ENCODE measurements at places on chromosomes 3 and 15. TPM values are rescaled to one million over a fixed set of nuclear protein-coding genes. Genes with fewer than 3 reads are reported as not detected.

- DNase-seq, result peak; percentile 89
Measured at GRCh38 chr3:106913111-106913698, 464.0 kb upstream of the CCDC54 start.

- DNase-seq, result peak; percentile 38
Measured at GRCh38 chr15:76974456-76975036, 20.4 kb upstream of the PSTPIP1 start.

- DNase-seq, result no peak
Measured at GRCh38 chr15:56428821-56429458, 36.0 kb downstream of the MNS1 start.

DNA sequence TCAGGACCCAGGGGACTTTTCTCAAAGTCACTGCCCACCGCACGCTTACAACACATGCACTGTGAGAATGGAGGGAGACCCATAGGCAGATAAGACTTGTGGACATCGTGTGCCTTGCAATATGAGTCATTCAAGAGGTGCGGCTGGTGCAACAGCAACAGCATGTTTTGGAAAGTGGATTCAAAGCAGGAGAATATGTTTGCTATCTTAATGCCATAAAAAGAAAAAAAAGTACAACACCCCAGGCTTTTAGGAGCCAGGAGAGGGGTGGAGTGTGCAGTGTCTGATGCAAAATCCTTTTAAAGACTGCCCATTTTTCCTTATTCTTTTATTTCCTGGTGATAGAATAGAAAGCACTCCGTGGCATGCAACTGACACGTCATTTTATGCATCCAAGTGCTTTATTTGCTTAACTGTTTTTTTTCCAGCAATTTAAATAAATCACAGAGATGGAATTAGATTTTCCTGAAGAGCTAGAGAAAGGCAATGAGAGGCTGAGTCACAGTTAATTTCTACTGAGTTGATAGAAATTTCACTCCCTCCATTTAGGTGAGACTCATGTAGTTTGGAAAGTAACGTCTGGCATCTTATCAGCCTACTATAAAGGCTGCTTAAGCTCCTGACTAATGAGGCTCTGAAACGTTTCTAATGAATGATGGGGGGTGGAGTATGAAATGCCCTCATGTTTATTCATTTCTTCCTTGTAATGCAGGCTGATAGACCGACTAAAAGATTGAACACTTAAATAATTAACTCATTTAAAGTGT is 96.4 kb downstream of the NSUN3 start:
- no peak for DNase-seq

DNA sequence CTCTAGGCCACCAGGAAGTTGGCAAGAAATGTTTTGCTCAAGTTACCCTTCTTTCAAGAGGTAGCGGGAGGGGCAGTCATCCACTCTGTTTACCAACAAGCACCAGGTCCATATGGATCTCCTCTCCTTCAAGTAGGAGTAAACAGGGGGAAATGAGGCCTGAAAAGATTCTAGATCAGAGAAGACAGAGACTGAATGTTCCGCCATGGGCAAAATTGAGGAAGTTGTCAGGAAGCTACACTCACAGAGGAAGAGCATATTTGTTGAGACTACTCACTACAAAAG is 81.6 kb downstream of the KLF15 start:
- DNase-seq, result no peak

DNA sequence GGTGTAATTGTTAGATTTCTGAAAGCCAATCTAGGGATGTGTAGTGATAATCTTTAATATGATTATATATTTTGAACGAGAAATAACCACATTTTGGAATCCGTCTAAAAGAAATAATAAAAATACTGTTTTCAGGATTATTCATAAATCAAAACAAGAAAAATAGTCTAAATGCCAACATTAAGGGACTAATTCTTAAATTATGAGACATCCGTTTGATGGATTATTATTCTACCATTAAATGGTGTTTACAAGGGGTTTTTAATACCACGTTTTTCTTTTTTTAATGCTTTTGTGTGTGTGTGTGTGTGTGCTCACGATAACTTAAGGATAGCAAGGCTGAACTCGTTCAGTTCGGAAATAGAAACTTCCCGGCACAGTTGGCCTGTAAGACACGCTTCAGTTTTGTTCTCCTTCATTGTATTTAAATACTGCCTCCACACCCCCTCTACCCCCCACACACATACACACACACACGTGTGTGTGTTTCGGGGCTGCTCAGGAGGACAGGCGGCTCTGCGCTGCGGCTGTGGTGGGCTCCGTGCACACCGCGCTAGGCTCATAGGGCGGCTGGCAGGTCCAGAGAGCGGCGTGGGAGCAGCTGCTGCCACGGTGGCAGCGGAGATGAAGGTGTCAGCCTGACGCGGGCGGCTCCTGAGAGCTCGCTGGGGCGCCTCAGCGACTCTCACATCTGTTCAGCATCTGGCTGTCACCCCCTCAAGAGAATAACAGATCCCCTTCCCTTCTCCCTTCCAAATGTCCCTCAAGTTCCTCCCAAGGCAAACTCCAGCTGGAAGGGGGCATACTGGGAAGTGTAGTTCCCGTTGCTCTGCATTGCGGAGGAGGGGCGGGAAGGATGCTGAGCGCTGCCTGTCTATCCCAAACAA is 23.0 kb upstream of the ANP32A start:
- peak; percentile 83 for DNase-seq

DNA sequence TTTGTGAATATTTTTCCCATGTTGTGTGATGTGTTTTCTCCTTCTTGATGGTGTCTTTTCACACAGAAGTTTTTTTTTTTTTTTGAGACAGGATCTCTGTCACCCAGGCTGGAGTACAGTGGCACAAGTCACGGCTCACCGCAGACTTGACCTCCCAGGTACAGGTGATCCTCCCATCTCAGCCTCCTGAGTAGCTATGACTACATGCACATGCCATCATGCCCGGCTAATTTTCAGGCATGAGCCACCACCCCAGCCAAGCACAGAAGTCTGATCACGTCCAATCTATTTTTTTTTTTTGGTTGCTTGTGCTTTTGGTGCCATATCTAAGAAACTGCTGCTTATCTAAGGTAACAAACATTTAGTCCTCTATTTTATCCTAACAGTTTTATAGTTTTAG is 24.6 kb downstream of the TOMM70 start:
- no peak for DNase-seq

DNA sequence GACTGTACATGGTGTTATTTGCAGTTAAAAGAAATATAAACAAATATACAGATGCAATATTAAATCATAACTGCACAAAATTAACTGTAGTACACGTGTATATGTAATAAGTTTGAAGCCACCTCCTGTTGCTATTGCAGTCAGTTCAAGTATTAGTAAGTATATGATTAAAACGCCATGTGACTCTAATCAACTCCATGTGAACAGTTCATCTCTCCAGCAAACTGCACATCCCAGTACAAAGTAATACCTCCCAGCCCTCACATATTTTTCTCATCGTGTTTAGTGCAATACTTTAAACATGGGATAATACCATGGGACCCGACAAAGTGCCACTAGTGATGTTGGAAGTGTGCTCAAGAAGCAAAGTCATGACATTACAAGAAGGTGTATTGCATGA is 34.6 kb downstream of the PDCD10 start:
- DNase-seq, result no peak

DNA sequence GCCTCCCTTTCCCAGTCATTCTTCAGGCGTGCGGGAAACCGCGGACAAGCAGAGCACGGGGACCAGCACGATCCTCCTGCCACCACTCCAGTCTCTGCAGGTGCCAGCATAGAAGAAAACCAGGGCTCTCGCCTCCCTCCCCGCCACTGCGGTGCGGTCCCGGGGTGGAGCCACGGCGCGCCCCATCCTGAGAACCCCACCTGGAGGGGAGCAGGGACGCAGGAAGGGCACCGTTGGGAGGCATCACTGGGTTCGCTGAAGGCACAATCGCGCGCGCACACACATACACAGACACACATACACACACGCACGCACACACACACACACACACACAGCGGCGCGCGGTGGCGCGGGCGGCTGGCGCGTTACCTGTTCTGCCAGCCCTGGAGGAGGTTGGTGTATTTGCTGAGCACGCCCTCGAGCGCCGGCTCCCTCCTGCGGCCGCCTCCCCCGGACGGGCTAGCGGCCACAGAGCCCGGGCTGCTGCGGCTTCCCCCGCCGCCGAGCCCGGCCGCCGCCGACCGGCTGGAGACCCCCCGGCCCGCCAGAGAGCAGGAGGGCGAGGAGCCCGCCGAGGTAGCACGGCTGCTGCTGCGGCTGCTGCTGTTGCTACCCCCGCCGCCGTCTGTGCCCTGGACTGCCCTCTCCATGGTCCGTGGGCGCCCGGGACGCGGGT is 394 bp downstream of the OSBPL10 start:
- peak; percentile 92 for DNase-seq

GRCh38 chr3:152159328-152159727 is 109.4 kb upstream of the MBNL1 start:
- DNase-seq, result no peak

DNA sequence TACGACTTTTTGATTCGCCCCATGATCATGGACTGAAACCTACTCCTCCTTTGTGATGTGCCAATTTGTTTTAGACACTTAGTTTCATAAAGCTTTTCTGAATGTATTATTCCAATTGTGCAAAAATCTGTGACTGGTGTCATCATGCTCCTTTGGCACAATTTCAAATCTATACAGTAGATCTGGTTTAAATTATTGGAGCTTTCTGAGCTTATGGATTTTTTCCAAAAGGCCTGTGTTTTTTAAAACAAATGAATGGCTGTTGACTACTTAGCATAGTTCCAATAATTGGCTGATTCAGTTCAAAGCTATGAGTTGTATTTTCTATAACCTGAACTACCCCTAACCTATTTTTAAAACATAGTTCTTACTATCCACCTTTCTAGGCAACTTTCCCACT is 282.7 kb downstream of the CNTN3 start:
- DNase-seq, result no peak

- DNase-seq, result peak; percentile 84
Measured at GRCh38 chr15:40929660-40930429, 705 bp downstream of the DLL4 start.

Gene TEX9
- total RNA-seq, result 8.2 TPM

Gene CD96
- total RNA-seq, result not detected

Gene XCR1
- total RNA-seq, result not detected

Gene FETUB
- not detected for total RNA-seq

Gene LRRC34
- total RNA-seq, result 10.0 TPM

Gene CSTA
- total RNA-seq, result not detected

All from endodermal cell (in vitro differentiated cells).